Cardiac fibroblast (primary cell): ENCODE measurements at places on chromosomes 1 and 21.

GRCh38 chr1:21619375-21619947, 49.7 kb downstream of the RAP1GAP start:
- DNase-seq, result no peak

DNA sequence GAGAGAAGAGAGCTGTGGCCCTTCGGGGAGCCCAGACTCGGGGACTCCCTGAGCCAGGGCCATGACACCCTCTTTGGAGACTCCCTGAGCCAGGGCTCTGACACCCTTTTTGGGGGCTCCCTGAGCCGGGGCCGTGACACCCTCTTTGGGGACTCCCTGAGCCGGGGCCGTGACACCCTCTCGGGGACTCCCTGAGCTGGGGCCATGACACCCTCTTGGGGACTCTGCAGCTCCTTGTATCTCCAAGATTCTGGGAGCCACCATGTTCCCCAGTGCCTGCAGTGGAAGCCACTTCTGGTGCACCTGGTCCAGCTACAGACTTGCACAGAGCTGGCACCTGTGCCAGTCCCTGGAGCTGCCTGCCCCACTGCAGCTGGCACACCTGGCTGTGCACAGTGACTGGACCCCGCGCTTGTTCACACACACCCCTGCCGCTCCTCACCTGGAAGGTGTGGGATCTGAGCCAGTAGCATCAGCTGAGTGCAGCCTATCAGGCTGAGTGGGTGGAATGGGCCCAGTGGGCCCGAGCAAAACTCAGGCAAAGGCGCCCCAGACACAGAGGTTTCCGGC, 3.8 kb upstream of the SSU72 start:
- no peak for DNase-seq

DNA sequence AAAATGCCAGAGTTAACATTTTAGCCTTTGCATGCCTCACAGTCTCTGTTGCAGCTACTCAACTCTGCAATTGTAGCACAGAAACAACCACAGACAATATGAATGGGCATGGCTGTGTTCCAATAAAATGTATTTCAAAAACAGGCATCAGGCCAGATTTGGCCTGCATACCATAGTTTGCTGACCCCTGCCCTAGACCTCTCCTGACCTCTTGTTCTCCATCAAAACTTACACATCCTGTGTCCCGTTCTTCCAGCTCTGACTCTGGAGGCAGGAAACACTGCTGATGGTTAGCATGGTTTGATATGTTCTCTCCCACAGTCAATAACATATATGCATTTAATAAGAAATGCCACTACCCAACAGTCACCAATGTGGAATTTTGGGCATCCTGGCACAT, 138.6 kb downstream of the LMX1A start:
- DNase-seq, result no peak

DNA sequence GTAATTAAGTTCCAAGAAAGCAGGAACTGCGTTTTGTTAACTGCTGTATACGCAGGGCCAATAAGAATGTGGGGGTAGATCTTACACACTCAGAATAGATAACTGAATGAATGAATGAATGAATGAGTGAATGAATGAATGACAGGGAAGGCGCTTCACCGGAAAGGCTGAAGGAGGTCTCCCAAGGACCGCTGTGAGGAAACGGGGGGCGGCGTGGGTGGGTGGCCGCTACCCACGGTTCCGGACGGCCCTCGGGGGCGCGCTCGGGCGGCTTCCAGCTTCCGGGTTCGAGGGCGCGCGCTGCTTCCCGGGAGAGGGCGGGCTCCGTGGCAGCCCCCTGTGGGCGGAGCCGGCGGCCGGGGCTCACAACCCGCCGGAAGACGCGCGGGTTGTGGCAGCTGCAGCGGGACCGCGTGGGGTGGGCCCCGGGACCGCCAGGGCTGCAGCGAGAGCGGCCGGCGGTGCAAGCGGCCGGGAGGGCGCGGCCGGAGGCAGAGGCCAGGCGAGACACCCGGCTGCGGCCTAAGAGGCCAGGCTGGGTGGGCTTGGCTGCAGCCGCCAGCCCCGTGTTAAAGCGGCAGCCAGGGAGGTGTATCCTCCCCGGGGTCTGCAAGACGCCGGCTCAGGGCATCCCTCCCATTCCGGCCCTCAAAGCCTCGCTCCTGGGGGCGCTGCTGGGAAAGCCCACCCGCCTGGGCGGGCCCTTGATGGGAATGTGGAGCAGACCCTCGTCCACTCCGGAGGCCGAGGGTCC, at the start of gene ZFP69:
Gene ZFP69 (plus strand): TSS at position 367 of the 754 bp plus-strand sequence. CDS start 2,072 bp downstream, outside the sequence.
- peak; percentile 75 for DNase-seq

DNA sequence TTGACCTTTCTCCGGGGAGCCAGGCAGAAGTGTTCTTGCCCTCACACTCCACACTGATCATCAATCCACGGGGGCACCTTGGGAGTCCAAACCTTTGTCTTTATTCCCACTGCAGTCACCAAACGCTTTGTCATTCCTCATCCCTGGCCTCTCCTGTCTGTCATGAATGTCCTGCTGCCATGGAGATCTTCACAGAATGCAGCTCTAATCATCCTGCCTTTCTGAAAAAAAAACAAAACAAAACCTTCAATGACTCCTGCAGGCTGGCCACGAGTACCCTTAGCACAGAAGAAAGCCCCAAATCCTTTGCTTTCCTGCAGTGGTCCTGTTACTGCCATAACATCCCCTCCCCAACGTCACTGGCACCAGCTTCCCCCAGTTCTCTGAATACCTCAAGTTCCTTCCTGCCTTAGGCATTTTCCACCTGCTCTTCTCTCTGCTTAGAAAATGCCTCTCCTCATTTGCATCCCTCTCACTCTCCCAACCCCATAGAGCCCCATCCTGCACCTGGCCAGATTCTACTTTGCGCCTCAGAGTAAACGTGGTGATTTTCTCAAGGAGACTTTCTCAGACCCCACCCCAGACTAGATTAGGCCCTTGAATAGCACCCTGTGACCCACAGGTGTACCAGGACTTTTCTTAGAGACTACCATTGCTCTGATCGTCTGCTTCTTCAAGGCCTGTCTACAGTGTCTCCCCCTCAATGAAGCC, 131.2 kb downstream of the AK5 start:
- no peak for DNase-seq

DNA sequence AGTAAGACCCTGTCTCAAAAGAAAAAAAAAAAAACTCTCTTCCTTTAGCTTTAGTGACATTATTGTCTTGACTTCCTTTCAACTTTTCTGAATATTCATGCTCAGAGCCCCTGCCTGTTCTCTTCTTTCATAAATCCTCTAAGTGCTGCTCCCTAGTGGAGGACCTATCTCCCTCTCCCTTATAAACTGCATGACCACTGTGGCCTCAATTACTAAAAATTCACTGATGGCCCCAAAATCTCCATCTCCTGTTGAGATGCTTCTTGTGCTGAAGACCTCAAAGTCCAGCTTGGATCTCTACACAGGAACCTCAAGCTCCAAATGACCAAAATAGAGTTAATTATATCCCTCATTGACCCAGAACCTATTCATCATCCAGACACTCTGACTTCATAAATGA, 7.8 kb downstream of the ITLN1 start:
- DNase-seq, result no peak

DNA sequence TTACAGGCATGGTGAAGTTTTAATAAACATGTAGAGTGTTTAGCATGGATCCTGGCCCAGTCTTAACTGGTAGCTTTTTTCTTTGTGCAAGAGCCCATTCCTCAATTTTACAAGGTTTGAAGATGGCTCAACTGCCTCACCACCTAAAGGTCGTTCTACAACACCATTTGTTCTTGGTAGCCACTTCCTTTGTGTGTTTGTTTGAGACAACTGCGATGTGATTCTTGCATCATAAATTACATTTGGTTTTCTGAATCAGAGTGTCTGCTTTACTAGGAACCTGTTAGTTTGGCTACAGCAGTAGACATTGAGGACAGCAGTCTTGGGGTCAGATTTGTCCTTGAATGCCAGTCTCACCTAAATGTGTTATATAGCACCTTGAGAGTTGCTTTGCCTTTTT, 3.3 kb downstream of the PLEKHM2 start:
- DNase-seq, result no peak

- DNase-seq, result peak; percentile 67
Observed at GRCh38 chr1:157966031-157966537, 27.4 kb upstream of the KIRREL1 start.

GRCh38 chr1:29830383-29830782, 594.1 kb downstream of the PTPRU start:
- no peak for DNase-seq

DNA sequence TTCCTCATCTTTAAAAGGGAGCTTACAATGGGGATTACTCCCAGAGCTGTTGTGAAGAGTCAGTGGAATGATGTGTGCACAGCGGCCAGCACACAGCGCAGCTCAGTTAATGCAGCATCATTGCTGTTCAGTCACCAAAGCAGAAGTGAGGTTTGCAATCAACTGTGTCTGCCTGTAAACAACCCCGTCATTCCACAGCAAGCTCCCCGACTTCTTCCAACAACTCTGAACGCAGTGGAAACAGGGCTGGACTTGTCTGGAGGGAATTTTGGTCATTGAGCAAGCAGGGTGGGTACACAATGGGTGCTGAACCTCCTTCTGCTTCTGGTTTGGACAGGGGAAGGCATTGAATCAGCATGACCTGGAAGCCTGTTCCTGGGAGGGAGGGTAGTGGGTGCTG, 347.4 kb downstream of the PTPRU start:
- DNase-seq, result no peak

DNA sequence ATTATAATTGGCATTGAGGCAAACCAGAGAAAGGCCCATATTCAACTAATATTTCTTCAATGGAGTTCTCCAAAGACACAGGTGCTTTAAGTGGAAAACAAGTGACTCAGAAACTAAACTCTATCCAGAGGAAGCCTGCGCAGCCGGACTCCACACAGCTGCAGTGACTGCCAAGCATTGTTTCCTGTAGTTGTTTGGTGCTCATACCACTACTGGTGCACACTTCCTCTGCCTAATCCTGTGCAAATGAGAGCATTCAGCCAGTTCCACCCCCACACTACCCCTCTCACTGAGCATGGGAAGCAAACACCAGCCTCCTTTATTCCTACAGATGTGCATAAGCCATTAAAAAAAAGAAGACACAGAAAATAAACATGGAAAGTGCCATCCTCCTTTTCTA, 102.9 kb downstream of the VAV3 start:
- DNase-seq, result peak; percentile 19

- no peak for DNase-seq
Observed at GRCh38 chr1:223088713-223089240, 54.3 kb downstream of the TLR5 start.

GRCh38 chr1:14693949-14694348, 95.5 kb downstream of the KAZN start:
- no peak for DNase-seq

DNA sequence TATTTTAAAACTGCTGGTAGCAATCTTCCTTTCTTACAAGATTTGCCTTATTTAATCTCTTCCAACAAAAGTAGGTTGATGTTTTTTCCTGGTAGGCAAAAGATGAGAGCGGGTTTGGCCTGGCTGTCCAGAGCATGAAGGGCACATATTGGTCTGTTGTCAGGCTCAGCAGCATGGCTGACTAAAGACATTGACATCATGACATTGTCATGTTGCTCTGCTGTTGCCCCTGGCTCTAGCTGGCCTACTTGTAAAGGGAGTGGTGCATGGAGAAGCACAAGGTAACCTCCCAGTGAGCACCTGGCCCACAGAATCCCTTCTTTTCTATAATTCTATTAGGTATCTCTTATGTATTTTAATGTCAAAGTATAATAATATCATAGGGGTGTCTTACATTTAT, 23.6 kb downstream of the GNPAT start:
- DNase-seq, result no peak

DNA sequence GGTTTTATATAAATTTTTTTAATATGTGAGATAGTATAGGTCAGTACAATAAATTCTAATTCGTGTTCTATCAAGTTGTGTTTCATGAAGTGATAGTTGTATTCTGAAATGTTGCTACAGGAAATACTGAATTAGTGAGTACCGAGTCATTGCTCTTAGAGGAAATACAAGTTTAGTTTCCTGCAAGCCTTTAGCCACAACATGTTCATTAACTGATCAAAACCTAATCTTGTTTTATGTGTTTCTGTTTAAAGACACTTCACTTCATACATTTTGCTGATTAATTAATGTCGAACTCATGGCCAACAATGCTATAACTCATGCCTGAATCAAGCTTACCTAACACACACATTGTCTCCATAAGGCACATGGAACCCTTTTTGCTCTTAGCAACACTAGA, 43.6 kb downstream of the LRRC7 start:
- DNase-seq, result no peak
